NCI-H460 (cell line): ENCODE measurements at places on chromosomes 11 and 22.

GRCh38 chr11:92769112-92769511, 200.3 kb upstream of the MTNR1B start:
- DNase-seq: no peak

DNA sequence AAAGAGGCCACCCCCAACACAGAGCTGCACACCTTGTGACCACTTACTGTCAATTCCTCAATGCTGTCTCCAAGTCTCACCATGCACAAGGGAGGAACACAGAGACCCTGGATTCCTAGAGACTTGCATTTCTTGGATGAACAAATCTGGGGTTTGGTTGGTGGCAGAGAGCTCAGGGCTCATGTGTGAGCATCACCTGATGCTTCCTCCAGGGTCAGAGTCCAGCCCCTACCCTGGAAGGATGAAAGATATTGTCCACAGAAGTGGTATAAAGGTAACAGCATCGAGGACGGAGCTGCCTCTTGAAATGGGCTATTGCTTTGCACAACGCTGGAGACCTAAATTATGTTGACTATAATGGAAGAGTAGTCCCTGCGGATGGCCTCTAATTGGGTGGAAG, 36.0 kb downstream of the GGTLC2 start:
- DNase-seq: no peak

DNA sequence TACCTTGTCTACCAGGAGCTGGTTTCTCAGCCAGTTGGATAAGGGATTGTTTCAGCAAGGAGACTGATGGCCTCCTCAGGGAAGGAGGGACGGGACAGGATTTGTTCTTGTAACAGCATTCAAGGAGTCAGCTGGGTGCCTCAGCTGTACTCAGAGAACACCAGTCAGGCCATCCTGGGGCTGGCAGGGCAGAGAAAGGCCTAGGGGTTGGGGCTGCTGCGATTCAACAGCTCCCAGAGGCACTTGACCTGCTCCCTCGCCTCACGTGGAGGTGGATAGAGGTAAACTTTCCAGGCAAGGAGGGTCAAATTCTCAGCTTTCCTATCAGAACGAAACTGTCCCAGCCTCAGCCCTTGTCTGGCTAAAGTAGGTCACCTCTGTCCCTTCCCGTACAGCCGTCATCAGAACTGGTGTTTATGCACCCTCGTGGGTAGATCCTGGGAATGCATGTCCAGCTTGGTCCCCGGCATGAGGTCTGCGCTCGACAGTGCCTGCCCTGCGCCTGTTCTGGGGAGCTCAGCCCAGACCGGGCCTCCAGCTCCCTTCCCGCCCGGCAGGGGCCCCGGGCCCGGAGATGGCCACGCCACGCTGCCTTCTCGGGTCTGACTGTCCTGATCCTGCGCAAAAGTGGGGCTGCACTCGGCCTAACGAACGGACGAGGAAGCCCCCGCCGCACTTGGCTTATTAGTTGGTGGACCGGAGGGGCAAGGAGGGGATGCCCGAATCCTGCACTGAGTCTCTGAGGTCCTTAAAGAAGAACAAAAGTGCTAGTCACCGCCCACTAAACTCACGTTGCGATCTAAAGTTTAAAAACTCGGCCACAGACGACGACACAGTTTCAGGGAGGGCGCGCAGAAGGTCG, 762 bp upstream of the CCDC134 start:
- DNase-seq: no peak

DNA sequence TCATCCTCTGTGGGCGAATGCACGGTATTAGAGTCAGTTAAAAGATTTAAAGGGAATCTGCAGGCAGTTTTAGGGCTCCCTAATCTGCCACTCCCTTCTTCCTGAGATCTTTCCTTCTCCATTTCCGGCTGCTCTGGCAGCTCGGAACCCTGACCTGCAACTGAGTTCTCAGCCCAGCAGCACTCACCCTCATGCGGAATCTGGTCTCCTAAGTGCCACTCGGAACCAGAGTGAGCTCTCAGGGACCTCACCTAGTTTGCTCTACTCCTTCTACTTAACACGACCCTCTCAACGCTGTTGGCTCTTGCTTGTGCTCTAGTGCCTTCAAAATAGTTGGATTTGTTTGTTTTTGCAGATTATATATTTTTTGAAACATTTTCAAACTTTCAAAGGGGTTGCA, 19.3 kb upstream of the IL10RA start:
- DNase-seq: no peak

DNA sequence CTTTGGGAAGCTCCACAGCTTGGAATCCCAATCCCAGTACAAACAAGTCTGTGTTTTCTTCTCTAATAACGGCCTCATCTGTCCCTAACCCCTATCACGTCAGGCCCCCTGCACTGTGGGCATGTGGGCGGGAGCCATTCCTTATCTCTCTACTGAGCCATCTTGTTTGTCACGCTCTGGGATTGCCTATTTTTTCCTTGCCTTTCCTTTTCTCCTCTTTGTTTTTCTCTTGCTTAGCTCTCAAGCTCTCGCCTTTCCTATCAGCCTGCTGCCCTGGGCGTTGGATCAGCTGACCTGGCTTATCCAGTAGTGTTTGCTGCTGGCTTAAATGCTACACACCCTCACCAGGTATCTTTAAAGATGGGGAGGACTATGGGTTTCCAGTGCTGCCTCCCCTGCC, 35.8 kb downstream of the ARHGAP1 start:
- no peak for DNase-seq

GRCh38 chr11:47373876-47374719, 4.2 kb downstream of the SPI1 start:
- DNase-seq: peak; percentile 54

DNA sequence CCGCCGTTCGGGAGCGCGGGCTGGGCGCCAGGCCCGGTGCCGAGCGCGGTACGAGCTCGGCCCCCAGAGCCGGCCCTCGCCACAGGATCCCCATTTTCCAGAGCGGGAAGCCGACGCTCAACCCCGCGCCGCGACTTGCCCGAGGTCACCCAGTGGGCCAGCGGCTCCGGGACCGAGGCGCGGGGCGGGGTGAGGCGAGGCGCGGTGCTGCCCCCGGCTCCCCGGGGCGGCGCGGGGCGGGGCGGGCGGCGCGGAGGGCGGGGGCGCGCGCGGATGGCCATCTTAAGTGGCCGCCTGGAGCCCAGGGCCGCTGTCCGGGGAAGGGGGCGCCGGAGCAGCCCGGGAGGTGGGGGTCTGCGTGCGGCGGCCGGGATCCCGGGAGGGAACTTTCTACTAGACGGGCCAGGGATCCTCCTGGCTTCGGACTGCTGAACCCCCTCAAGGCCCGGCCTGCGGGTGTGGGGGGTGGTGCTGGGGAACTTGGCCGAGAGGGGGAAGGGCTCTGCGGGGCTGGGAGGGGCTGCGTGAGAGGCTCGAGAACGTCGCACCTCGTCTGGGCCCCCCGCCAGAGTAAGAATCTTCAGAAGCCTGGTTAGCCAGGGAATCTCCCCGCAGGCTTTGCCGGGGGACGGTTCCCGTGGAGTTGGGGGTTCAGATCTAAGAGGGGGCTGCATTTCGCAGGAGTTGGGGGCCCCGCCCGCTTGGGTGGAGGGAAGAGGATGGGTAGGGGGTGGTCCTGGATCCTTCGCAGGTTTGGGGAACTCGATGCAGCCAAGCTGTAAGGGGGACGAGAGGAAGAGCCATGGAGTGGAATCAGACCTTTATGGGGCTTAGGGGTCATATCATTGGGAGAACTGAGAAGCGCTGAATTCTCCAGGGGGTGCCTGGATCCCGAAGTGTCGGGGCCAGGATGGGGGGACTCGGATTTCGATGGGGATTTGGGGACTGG, 678 bp upstream of the INPPL1 start:
- DNase-seq: peak; percentile 38

DNA sequence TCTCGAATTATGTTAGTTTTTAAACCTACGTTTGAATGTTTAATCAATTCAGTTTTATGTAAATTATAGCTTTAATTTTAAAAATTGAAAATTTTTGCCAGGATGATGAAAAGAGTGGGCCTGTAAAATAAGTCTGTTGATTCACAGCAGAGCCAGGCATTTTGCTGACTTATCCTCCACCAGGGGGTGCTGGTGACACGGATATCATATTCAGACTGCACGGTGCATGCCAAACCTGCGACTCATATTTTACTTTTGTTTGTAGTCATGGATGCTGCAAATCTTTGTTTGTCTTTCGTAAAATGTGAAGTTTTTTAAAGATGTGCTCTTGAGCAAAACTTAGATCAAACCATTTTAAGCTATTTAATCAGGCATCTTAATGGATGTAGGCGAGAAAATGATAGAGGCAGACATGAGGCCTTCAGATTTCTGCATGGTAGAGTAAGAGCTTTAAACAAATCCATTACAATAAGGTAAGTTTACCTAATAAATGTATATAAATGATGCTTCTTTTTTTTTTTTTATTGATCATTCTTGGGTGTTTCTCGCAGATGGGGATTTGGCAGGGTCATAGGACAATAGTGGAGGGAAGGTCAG, 3.6 kb upstream of the OR8B3 start:
- peak; percentile 70 for DNase-seq

DNA sequence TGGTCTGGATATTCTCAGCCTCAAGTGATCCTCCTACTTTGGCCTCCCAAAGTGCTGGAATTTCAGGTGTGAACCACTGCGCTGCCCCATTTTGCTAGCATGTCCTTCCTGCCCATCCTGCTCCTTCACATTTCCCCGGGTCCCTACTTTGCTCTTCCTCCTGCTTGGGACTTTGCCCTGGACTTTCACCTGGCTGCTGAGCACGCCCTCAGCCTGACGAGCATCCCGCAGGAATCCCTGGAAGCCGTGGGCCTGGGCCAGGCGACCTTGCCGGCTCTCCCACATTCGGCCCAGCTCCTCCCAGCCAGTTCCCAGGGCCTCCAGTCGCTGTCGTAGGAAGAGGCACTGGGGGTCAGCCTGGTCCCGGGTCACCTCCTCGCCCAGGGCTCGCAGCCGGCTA, 22.6 kb upstream of the RBM4B start:
- DNase-seq: no peak

GRCh38 chr11:118930094-118930712, 4.5 kb upstream of the BCL9L start:
- DNase-seq: peak; percentile 64

DNA sequence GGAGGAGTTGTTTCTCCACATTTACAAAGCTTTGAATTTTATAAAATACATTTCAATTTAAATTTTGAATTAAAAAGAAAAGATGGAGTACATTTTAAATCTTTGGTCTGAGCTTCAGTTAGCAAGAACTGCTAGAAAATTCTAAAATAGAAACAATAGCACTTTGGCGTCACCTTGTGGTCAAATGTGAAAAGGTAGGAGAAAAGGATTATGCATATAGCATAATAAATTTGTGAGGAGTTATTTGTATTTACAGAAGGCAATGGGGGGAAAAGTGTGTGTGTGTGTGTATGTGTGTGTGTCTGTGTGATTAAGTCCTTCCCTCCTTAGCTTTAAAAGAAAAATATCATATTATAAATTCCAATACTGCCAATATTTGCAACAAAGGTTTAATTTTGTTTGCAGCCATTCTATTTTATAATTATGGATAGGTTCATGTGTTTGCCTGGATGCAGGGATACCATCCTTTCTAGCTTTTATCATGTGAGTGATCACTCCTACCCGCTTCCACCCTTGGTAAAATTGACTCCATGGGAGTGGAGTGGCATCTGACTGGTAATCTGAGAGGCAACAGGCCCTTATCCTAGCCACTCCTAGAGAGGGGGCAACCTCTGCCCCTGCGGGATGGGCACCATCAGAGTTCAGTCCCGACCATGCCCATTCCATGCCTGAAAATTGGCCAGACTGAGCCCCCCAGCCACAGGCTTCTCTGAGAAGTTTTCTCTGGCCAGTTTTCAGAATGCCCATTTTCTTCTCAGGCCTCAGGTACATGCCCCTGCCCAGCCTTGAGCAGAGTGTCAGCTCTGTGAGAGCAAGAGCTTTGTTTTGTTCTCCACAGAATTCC, 13.6 kb upstream of the LGR4 start:
- peak; percentile 64 for DNase-seq

- DNase-seq: no peak
Observed at GRCh38 chr22:38230108-38230825, 28.5 kb downstream of the MAFF start.

DNA sequence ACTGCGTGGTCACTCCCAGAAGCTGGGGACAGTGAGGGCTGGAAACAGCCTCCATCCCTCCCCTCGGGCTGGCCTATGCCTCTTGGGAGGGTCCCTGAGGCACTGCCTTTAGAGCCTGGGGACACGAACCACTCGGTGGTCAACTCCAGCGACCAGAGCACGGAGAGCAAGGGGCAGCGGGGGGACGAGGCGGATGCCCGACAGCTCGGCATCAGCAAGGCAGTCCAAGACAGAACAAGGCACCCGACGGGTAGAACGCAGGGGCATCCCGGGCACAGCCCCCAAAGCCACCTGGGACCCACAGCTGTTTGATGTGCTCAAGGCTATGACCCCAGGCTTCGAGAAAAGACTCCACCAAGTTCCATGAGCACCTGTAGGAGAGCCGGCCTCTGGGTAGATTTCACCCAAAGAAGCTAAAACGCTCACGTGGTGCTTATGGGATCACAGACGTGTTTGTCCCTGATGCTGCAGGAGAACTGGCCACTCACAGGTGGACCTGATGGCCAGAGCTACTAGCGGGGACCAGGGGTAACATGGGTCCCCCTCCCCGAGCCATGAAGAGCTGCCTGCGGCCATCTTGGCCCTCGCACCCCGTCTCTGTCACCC, 510 bp upstream of the LSP1 start:
- no peak for DNase-seq

DNA sequence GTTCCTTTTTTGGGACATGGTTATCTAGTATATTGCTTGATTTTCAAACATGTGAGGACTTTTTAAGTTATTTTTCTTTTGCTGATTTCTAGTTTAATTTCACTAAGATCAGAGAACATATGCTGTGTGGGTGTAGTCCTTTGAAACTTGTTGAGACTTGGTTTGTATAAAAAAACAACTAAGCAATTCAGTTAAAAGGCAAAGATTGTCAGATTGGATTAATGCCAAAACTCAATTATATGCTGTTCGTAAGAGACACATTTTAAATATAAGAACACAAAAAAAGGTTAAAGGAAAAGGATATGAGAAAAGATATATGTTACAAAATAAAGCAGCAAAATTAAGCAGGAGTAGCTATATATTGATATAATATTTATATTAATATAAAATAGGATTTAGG, 17.8 kb upstream of the RRM1 start:
- no peak for DNase-seq

DNA sequence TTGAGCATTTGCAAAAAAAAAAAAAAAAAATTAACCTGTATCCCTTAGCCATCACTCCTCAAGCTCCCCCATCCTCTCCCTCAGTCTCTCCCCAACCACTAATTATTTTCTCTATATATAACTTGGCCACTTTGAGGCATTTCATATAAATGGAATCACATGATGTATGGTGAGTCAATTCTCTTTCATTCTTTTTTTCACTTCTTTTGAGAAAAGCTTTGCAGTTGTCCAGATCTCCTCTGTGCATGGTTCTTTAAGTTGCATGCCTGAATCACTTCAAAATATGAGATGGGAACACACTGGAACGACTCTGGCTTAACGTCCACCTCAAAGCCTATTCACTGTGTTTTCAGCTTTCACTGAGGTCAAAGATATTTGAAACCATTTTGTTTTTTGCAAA, 40.7 kb downstream of the SHANK2 start:
- no peak for DNase-seq

- DNase-seq: no peak
Observed at GRCh38 chr22:21796863-21797262, 61.3 kb upstream of the YPEL1 start.
